ENCODE measurements at places on chromosomes 2 and 18.
A peak's percentile ranks its signal among the peaks of the same experiment; 100 is the strongest.

GRCh38 chr2:229330952-229331351, 59.9 kb upstream of the PID1 start:
- no peak for DNase-seq

DNA sequence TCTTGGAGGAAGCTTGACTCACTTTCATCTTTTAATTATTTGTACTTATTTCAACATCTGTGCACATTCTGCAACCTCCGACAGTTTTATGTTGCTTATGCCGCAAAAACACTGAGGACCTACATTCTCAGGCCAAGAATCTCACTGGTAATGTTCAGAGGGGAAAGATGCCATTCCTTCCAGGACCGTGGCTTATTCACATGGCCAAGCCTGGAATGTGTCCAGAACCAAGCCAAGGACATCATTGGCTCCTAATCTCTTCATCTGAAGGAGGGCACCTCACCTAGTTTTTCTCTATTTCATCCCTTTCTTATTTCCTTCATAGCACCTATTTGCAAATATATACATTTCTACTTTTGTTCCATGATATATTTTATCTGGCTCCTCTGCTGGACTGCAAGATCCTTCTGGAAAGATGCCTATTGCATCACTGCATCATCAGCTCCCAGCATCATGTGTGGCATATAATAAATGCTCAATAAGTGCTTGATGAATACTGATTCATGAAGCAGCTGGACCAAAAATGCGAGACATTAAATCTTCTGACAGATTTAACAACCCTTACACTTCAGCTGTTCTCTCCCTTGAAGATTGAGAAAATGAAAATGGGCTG, 377.1 kb downstream of the TNS1 start:
- no peak for DNase-seq

GRCh38 chr18:6414118-6414722, 491 bp downstream of the L3MBTL4 start:
- DNase-seq = peak; percentile 56

DNA sequence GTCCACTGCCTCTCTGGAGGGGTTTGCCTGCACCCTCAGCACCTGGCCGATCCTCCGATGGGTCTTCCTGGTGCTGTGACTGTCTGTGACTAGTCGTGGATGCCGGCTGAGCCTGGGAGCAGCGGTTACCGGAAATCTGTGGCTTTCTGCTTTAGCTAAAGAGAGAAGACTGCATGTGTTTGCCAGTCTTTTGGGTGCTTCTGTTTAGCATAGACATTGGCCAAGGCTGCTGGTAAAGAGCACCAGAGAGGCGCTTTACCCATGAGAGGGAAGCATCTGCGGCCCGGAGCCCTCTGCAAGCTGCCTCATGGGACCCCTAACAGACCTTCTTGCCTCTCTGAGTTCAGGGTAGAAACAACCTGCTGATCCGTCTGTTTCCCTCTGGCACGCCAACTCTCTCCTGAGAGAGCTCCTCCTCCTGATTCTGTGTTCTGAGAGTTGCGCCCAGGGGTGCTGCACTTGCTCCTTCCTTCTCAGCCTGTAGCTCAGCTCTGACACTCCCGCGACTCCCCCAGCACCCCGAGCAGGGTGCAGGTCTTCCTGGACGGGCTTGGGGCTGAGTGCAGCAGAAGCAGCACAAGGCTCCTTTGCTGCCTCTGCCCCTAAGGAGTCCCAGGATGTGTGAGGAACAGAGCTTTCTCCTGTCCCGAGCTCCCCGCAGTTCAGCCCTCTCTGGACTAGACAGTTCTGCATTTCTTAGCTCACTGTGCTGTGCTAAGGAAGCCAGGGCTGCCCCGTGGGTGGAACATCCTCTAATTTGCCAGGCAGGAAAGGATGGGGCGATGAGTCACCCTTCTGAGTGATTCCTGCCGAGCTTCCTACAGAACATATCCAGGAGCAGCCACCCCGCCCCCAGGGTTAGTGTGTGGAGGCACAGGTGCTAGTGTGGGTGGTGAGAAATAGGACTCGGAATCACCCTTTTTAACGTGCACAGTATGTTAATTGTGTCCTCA, 203.2 kb downstream of the SH3RF3 start:
- DNase-seq = peak; percentile 39

DNA sequence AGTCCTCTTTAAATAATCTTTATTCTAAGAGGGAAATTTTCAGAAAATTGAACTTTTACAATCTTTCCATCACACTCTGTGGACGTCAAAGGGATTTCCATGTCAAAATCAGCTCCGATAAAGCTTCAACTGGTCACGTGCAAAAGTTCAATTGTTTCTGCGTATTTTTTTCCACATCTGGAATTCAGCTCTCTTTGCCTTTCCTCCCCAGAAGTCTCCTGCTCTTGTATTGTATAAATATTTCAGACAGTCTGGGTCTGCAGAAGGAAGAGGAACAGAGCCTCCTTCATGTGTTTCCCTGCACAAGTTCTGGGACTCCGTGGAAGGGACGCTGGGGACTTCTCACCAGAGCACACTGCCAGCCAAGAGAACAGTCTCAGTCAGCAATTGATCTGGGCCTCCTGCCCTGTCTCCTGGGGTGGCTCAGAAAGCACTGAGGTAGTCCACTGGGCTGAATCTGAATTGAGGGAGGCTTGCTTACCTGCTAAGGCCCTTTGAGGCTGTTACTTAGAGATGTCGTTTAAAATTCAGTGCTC, 251.5 kb downstream of the TFCP2L1 start:
- DNase-seq = no peak

GRCh38 chr2:71922091-71922490, 225.6 kb downstream of the CYP26B1 start:
- no peak for DNase-seq

Data from activated CD8-positive, alpha-beta T cell treated with anti-CD3 and anti-CD28 coated beads, Interleukin-2, amount 10 ng/mL, durations not matched to agents 7 days and 5 days (primary cell).